ENCODE measurements at places on chromosomes 2 and 18.
A peak's percentile ranks its signal among the peaks of the same experiment; 100 is the strongest.

DNA sequence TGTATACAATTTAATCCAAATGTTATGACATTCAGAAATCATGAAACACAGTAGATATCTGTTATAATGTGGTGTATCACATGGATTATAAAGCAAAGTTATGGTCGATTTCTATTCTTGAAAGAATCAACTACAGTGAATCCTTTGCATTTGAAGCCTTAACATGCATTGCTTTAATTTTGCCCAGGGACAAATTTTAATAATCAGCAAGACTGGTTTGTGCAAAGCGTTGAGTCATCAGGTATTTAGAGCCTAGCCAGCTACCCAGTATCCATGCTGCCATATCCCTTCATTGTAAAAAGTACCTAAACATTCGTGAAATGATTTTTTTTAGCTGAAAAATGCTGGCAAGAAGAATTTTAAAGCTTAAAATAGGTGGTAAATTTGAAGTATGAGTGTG, 8.9 kb upstream of the SPDYA start:
- no peak for DNase-seq

DNA sequence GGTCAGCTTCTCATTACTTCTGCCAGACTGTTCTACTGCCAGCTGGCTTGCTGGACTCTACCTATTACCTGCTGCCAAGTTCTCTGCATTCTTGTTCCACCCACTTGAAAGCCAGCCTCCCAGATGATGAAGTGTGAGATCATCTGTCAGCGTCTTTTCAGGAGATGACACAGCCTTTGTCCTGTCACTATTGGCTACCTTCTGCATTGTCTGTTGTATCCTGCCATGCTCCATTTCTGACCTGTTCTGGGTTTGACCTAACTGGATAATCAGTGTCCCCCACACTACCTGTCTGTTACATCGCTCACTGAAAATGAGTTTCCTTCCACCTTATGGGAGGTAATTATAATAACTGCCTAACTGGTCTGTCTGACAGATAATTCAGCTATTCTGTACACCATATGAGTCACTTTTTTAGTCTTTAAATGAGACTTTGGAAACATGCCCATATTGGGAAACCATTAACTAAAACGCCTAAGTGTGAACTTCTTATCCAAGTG, 520.6 kb downstream of the METTL4 start:
- no peak for DNase-seq

DNA sequence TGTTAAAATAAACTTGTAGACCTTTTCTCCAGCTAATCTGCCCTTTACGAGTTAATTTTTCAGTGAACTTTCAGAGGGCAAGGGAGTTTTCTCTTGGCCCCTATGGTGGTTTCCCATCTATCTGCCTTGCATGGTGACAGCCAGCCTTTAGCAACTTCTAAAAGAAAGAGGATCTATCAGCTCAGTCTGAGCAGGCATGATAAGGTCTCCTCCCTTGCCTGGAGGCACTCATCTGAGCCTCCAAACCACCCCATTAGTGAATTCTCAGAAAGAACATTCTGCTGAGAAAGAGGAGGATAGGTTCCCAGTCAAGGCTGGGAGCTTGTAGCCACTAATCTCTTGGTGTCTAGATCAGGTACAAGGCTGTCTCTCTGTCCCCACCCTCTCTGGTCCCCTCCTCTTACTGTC, 10.7 kb upstream of the GYPC start:
- no peak for DNase-seq

DNA sequence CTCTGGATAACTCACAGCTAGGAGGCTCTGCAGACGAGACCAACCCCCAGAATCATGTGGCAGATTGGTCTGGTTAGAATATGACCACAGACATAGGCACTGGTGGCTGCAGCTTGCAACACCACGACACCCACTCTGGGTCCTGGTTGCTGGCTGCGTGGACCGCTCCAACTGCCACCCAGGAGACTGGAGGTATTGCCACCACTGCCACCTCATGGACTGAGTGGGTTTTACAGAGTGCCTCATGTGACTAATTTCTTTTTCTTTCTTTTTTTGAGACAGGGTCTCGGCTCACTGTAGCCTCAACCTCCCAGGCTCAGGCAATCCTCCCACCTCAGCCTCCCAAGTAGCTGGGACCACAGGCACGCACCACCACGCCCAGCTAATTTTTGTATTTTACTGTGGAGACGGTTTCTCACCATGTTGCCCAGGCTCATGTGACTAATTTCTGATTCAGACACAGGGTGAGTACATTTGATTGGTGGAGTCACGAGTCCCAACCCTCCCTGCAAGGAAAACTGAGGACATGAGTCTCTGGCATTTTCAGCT, 29.9 kb upstream of the NT5DC4 start:
- peak; percentile 61 for DNase-seq

DNA sequence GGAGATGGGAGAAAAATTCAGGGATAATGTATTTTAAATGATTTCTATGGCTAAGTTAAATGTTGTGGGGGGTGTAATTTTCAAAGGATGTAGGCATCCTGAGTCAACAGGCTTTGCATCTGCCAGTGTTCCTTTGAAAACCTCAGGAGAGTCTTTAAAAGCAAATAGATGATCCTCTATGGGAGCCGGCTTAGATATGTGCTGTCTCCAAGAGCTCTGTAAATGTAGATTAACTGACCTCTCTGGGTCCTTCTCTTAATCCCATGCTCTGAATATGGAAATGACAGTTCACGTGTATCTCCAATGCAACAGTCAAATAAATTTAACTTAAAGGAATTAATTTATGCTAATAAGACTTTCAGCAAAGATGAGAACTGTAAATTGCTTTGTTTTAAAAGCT, 292.7 kb downstream of the ERBB4 start:
- no peak for DNase-seq

DNA sequence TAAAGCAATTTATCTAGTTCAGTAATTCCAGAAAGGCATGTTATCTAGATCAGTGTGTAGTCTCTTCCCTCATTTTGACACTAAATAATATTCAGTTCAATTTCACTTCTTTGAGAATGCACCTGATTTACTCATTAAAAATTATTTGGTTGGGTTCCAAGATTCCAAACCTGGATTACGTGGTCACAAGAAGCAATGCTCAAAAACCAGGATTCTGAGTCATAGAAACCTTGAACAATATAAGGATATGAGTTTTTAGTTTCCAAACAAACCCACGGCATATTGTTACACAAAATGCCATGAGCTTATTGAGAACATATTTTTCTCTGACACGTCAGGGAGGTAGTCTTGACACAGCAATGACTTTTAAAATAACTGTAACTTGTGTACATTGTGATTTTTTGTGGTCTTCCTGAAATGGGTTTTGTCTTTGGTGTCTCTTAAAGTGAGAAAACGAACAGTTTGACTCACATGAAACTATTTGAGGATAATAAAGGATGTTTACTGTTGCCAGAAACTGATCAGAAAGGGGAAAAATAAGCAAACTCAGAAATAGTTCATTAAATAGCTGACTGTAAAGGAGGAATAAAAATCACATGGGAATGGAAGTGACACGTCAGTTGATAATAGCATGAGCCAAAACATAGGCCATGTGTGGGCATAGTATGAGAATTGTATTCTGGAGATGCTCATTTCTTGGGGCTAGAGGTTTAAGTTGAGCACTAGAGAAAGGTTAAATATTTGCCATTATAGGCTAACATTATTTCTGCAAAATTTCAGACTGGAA, 617.7 kb upstream of the CDH2 start:
- DNase-seq = no peak

DNA sequence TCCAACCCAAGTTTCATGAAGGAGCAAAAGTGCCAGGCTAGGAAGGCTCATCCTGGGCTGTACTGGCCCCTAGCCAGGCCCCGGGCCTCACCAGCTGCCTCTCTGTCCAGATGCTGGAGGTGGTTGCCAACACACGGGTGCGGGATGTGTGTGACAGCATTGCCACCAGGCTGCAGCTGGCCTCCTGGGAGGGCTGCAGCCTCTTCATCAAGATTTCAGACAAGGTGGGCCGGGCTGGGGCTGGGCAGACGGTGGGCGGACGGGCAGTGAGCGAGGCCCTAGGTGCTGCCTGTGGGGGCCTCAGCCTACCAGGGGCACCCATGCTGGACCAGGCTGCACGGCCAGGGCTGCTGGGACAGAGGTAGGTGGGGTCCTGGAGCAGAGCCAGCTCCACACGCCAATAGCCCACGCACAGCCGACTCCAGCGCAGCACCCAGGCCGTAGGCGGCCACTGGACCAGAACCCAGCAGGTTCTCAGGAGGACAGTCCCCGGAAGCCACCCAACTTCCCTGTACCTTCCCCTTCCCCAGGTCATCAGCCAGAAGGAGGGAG, 11.8 kb upstream of the GPR17 start:
- no peak for DNase-seq

- DNase-seq = no peak
These were observed 236.0 kb downstream of the DOK6 start for GRCh38 chr18:69636529-69637301.

GRCh38 chr18:48709371-48710062, 170.7 kb downstream of the CTIF start:
- DNase-seq = no peak

All from ecto neural progenitor cell (in vitro differentiated cells).